SK-N-SH (cell line): ENCODE measurements at places on chromosomes 3 and 15. TPM values are rescaled to one million over a fixed set of nuclear protein-coding genes. Genes with fewer than 3 reads are reported as not detected.
A peak's percentile ranks its signal among the peaks of the same experiment; 100 is the strongest.

- peaks cover 11% of the 10 kb centered on the region; the same call in 1 of the 2 replicates for H3K4me1 ChIP-seq
- H3K27ac ChIP-seq: no peak overlapping the region
- peaks cover 10% of the 10 kb centered on the region for H3K27me3 ChIP-seq
- H3K4me3 ChIP-seq: no peak overlapping the region
- DNase-seq: no peak
These were observed 135.8 kb upstream of the HES1 start for GRCh38 chr3:194000100-194000499.

GRCh38 chr3:190121061-190121377, 322 bp upstream of the P3H2 start:
- H3K27ac ChIP-seq: peak overlapping the region; percentile 24; the same call in 1 of the 2 replicates
- peaks cover 12% of the 10 kb centered on the region; the same call in 1 of the 2 replicates for H3K27me3 ChIP-seq
- no peak for DNase-seq
- no peaks in the 10 kb centered on the region for H3K36me3 ChIP-seq

ASB14 gene
- polyA plus RNA-seq: not detected in 2 replicates

DOCK3 gene
- polyA plus RNA-seq: 0.05 TPM in 2 replicates

- peaks cover 14% of the 10 kb centered on the region; the same call in 1 of the 2 replicates for H3K4me1 ChIP-seq
- no peaks in the 10 kb centered on the region for H3K27me3 ChIP-seq
- peak overlapping the region; percentile 88 for H3K27ac ChIP-seq
- no peak for DNase-seq
- H3K36me3 ChIP-seq: peaks cover 7% of the 10 kb centered on the region; the same call in 1 of the 2 replicates
These were observed 763 bp downstream of the GOLGB1 start for GRCh38 chr3:121748680-121749275.

CYP1A1 gene
- 0.07 and 0.15 TPM in 2 replicates for polyA plus RNA-seq

TIMP4 gene
- not detected in 2 replicates for polyA plus RNA-seq

CIB2 gene
- 39.6 and 40.8 TPM in 2 replicates for polyA plus RNA-seq

DNA sequence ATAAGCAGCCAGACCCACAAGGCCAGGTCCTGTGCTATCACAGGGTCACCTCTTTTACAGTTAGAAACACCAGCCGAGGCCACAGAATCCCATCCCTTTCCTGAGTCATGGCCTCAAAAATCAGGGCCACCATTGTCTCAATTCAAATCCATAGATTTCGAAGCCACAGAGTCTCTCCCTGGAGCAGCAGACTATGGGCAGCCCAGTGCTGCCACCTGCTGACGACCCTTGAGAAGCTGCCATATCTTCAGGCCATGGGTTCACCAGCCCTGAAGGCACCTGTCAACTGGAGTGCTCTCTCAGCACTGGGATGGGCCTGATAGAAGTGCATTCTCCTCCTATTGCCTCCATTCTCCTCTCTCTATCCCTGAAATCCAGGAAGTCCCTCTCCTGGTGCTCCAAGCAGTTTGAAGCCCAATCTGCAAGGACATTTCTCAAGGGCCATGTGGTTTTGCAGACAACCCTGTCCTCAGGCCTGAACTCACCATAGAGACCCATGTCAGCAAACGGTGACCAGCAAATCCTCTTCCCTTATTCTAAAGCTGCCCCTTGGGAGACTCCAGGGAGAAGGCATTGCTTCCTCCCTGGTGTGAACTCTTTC, 39.6 kb downstream of the TGM4 start:
- H3K27me3 ChIP-seq: no peaks in the 10 kb centered on the region
- H3K4me1 ChIP-seq: peaks cover 7% of the 10 kb centered on the region; the same call in 1 of the 2 replicates
- peaks cover 2% of the 10 kb centered on the region; the same call in 1 of the 2 replicates for H3K36me3 ChIP-seq
- no peak overlapping the region for H3K27ac ChIP-seq
- H3K4me3 ChIP-seq: no peak overlapping the region

ECE2 gene
- polyA plus RNA-seq: 0.03 and 0.16 TPM in 2 replicates

ATP8B4 gene
- polyA plus RNA-seq: 0.03 TPM in 1 of 2 replicates, not detected in the other

DNA sequence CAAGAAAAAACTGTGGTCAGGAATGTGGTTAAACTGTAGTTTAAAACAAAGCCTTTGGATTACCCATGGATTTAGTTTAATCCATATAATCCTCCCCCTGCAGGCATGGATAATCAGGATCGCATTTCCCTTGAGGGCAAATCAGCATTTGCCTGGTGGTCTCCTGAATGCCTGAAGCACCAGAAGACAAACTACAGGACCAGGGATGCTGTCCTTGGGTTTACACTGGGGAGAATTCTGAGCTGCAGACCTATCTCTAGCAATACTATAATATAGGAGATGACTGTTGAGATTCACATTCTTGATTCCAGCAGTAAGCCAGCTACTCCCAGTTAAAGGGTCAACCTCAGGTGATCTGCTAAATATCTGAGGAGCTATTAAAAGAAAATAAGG, 10.6 kb downstream of the PIK3CB start:
- no peak for DNase-seq
- H3K36me3 ChIP-seq: no peaks in the 10 kb centered on the region
- H3K27me3 ChIP-seq: no peaks in the 10 kb centered on the region
- no peak overlapping the region for H3K4me3 ChIP-seq

ISG20 gene
- polyA plus RNA-seq: 2.0 TPM in 2 replicates

GRCh38 chr3:37741644-37742043, 120.0 kb upstream of the CTDSPL start:
- H3K36me3 ChIP-seq: no peaks in the 10 kb centered on the region
- no peaks in the 10 kb centered on the region; the same call in 1 of the 2 replicates for H3K27me3 ChIP-seq
- peak; percentile 66 for DNase-seq
- H3K4me3 ChIP-seq: no peak overlapping the region
- no peak overlapping the region for H3K27ac ChIP-seq

DNA sequence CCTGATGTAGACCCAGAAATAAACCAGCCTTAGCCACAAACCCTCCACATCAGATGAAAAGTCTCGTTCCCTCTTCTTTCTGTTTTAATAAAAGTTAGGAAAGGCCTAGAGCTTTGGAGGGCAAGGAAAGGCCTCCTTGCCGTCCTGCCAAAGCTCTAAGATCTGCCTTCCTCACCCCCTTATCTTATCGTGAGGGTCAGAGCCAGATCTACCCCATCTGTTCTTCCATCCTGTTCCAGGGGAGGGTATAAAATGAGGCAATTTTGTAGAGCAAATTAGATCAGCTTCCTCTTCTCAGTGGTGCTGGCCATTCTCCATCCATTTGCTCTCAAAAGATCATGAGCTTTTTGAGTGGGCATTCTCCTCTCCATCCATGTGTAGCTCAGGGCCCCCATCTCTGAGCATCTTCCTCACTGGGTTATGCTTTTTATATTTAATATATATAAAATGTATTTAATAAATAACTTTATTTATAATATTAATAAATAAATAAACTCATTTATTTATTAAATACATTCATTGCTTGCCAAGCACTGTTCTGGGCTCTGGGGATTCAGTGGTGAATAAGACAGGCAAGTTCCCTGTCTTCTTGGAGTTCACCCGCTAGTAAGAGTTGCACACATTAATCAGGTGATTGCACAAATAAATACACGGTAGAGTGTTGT, 2.0 kb upstream of the SLC24A1 start:
- H3K36me3 ChIP-seq: no peaks in the 10 kb centered on the region
- no peaks in the 10 kb centered on the region for H3K27me3 ChIP-seq
- H3K4me3 ChIP-seq: no peak overlapping the region
- peak overlapping the region; percentile 61 for H3K27ac ChIP-seq
- DNase-seq: peak; percentile 36

GRCh38 chr15:81166636-81167305, 29.9 kb upstream of the IL16 start:
- no peaks in the 10 kb centered on the region for H3K36me3 ChIP-seq
- no peak overlapping the region for H3K4me3 ChIP-seq
- DNase-seq: no peak
- H3K4me1 ChIP-seq: no peaks in the 10 kb centered on the region
- no peak overlapping the region for H3K27ac ChIP-seq

DNA sequence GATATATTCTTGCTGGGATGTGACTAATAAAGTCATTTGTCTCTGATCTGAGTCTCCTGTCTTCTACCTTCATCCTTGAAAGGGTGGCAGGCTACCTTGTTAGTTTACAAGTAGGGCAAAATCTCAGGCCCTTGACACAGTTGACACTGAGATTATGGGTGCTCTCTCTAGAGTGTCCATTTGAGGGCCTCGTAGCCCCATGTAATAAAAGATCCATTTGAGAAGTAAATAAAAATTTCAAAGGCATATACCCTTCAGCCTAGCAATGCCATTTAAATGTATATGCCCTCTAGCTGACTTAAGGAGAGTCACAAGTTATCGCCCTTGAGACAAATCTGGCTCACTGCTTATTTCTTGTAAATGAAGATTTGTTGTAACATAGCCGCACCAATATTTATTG, 98.6 kb downstream of the TCF12 start:
- H3K4me1 ChIP-seq: peaks cover 34% of the 10 kb centered on the region; the same call in 1 of the 2 replicates
- H3K36me3 ChIP-seq: peaks cover 6% of the 10 kb centered on the region
- no peak overlapping the region for H3K4me3 ChIP-seq
- peak; percentile 5 for DNase-seq

GRCh38 chr3:20546636-20547035, 360.6 kb upstream of the SGO1 start:
- H3K36me3 ChIP-seq: no peaks in the 10 kb centered on the region
- H3K27me3 ChIP-seq: no peaks in the 10 kb centered on the region
- no peak overlapping the region for H3K4me3 ChIP-seq
- H3K27ac ChIP-seq: peak overlapping the region; percentile 23; the same call in 1 of the 2 replicates

DNA sequence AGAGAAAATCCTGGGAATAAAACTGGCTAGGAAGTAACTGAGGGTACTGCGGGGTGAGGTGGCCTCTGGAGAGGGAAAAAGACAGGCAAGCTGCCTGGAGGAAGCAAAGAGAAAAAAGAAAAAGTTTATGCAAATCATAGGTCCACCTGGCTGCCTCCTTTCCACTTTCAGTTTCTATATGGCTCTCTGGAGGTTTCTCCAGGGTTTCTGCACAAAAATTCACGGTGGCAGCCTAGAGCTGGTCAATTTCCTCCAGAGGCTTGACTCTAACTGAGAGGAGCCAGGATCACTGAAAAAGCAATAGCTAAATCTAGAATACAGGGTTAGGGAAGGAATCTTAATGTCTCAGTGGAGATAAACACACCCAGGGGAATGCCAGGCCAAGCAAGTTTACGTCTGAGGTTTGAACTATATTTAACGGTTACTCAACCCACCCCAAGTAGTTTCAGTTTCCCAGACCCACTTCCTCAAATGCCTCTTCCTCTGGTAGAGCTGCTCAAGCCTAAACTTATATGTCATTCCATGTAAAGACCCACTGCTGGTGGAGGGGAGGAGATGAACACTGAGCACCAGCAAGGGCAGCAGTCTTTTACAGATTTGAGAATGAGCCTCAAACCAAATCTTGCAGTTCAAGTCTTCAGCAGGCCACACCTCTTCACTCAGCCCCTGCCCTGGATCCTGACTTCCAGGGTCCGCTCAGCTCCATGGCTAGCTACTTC, 5.7 kb downstream of the LYSMD2 start:
- no peak overlapping the region for H3K4me3 ChIP-seq
- no peaks in the 10 kb centered on the region for H3K27me3 ChIP-seq
- no peaks in the 10 kb centered on the region for H3K36me3 ChIP-seq
- H3K27ac ChIP-seq: no peak overlapping the region
- H3K4me1 ChIP-seq: peaks cover 10% of the 10 kb centered on the region

HIGD2B gene
- not detected in 2 replicates for polyA plus RNA-seq

DNA sequence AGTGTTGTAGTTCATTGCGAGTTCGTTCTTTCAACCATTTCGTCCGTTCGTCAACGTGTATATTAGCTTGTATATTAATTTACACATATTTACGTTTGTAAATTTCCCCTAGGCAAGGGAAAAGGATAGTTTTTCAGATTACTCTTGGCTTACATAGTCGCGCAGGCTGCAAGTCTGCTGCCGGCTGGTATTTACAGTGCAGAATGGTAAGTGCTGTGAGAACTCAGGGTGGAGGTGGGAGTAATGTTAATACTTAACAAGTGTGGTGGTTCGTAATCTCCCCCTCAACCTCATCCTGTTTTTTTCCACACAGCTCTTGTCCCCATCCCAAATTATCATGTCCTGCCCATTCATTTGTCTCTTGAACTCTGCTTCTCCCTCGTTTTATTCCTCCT, 766 bp downstream of the FAM98B start:
- peak overlapping the region; percentile 97 for H3K27ac ChIP-seq
- no peaks in the 10 kb centered on the region; the same call in 1 of the 2 replicates for H3K36me3 ChIP-seq

DNA sequence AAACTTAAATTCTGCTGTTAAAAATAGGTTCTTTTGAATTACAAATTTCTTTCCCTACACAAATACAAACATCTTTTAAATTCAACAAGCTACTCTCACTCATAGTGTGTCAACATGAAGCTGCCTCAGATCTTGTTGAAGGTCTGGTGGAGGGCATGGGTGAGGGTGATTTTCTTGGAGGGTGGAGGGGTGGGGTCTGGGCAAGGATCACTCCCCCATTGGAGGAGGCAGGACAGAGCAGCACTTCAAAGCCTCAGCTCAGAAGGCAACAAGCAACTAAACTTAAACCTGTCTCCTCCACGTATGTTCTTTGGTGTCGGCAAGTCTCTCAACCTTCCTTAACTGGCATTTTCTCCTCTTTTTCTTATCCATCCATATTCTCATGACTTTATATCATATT, 730.9 kb downstream of the NR2F2 start:
- no peaks in the 10 kb centered on the region for H3K4me1 ChIP-seq
- H3K27ac ChIP-seq: no peak overlapping the region
- no peak overlapping the region for H3K4me3 ChIP-seq

CKMT1A gene
- polyA plus RNA-seq: 1.2 and 1.7 TPM in 2 replicates

- H3K27me3 ChIP-seq: no peaks in the 10 kb centered on the region
- H3K27ac ChIP-seq: peak overlapping the region; percentile 87
- H3K36me3 ChIP-seq: no peaks in the 10 kb centered on the region
- DNase-seq: no peak
These were observed 338.2 kb upstream of the SLCO3A1 start for GRCh38 chr15:91515188-91515754.

SI gene
- polyA plus RNA-seq: not detected in 2 replicates

GRCh38 chr15:92817339-92817886, 82.7 kb upstream of the CHD2 start:
- peaks cover 17% of the 10 kb centered on the region for H3K4me1 ChIP-seq
- DNase-seq: no peak

DNA sequence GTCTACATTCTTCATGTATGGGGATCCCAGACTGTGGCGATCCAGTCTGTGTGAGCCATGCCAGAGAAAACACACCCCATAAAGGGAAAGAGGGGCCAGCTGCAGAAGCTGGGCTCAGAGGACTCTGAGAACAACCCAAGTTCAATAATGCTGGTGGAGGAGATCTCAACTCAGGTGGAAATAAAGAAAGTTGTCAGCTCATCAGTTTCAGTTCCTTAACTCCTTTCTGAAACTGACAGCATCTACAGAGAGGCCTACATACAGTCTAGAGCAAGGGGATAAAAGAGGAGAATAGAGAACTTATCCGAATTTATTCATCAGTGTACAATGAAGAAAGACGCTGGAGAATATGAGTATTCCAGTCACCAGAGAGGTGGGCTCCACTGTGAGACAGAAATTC, 77.0 kb downstream of the NTRK3 start:
- H3K36me3 ChIP-seq: no peaks in the 10 kb centered on the region
- H3K27ac ChIP-seq: no peak overlapping the region

AADACL2 gene
- not detected in 2 replicates for polyA plus RNA-seq

P2RY12 gene
- polyA plus RNA-seq: not detected in 2 replicates
